Glutamatergic neuron (in vitro differentiated cells): ENCODE measurements at places on chromosomes 3 and 15.

GRCh38 chr3:141289228-141289772 is 57.7 kb downstream of the PXYLP1 start:
- DNase-seq = no peak

- DNase-seq = no peak
These were observed 18.4 kb upstream of the OPA1 start for GRCh38 chr3:193574488-193575070.

GRCh38 chr3:13191016-13191415 is 117.8 kb upstream of the IQSEC1 start:
- DNase-seq = no peak

DNA sequence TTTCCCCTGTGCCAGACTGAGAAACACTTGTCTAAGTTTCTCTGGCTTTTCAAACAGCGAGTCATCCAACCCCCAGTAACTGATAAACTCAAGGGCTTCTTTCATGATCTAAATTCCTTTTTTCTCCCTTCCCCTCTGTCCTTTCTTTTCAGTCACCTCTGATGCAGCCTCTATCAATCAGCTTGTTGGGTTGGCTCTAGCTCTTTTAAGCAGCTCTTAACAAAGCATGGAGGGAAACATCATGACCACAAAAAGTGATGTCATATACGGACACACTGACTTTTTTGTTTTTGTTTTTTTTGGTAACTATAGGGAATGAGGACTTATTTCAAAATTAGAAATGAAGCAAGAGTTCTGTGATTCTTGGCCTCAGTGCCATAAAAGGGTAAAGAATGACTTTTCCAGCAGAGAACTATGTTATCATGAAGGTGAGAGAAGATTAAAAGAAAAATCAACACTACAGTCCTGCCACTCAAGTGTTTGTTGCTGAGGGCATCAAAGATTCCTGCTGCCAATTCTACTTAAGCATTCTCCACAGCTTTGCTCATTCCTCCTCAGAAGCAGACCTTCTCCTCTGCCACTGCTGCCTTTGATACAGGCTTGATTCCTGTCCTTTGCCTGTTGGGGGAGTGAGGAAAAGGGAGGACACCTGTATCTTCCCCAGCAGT is 457.0 kb upstream of the ONECUT1 start:
- no peak for DNase-seq

GRCh38 chr3:52092891-52093290 is 36.5 kb upstream of the DUSP7 start:
- DNase-seq = no peak
